ENCODE measurements at places on chromosomes 7 and 10.
A peak's percentile ranks its signal among the peaks of the same experiment; 100 is the strongest.

DNA sequence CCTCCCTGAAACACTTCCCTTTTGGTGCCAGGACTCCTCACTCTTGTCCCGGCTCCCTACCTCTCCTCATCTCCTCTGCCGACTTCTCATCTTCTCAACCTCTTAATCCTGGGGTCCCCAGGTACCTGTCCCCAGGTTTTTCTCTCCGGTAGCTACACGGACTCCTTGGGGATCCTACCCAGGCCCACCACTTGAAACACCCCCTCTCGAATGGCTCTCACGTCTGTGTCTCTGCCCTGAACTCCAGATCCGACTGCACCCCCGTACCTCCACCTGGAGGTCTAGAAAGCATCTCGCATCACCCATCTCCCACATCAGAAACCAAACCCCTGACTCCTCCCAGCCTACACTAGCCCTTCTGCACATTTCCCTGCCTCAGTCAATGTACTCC is 4.8 kb downstream of the TBATA start:
- no peak for DNase-seq

DNA sequence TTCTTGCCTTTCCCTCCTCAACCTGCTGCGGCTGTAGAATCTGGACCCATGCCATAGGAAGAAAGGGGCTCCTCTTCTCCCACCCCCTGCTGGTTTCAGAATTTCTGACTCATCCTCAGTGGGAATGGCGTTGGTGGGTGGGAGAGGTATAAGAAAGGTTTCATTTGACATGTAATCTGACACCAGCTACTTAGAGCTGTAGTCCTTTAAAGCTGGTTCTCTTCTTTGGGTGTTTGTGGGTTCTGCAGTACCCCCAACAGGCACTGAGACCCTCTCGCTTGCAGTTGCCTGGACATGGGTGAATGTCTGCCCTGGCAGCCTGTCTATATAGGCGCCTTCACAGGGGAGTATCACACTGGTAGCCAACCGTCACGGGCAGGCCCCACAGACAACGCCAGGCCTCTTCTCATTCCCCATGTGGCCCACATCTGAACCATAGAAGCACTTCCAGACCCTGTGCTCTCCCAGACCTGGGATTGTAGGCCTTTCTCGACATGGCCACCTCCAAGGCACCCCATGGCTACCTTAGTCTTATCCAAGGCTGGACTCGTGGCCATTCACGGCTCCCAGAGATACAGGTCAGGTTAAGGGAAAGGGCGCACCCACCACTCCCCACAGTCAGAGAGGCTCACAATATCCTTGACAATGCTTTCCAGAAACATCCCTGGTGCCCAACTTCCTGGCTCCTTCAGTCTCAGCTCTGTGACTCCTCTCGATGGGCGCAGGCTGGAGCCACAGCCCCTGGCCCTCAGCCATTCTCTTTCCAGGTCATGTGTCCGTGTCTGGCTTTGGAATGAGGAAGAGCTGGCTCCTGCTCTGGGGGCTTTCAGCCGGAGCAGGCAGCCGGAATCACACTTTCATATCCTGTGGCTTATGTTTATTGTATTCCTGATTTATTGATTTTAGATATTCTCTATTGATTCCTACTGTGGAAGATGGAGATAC is 17.5 kb downstream of the ZNF862 start:
- DNase-seq: peak; percentile 74

DNA sequence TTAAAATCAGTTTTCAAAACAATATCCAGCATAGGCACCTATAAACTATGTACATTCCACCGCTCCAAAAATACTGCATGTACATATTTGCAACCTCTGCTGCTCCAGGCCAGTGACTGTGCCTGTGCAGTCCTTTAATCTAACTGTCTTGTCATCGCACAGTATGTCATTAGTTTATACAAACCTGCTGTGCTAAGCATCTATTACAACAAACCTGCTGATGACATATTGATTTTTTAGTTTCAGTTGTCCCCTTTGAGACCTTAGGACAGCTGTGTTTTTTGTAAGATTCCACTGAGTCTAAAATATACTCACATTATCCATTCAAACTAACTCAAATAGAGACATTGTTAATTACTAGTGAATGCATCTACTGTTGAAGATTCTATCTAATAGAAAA is 33.1 kb downstream of the SEMA3C start:
- no peak for DNase-seq

GRCh38 chr7:156071612-156072011 is 259.3 kb upstream of the SHH start:
- no peak for DNase-seq

DNA sequence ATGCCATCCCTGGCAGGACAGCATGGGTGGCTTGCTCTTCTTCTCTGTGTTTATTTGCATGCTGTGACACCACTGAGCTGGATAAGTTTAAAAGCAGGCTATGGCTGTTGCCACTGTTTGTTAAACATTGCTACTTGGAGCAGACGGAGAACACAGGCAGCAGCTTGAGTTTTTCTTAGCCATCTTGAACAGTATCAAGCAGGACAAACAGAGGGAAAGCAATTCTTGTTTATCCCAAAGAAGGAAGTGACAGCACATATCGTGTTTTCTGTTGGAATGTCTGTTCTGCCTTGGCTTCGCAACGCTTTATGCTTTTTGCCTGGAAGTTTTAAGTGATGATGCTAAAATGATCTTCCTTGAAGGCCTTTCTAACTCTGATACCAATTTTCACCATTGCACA is 73.8 kb downstream of the MKX start:
- no peak for DNase-seq
